Endothelial cell (in vitro differentiated cells): ENCODE measurements at places on chromosomes 4 and X. TPM values are rescaled to one million over a fixed set of nuclear protein-coding genes. Genes with fewer than 3 reads are reported as not detected.

The POU4F2 gene
- total RNA-seq, result 0.59 TPM

The ZAR1 gene
- total RNA-seq, result not detected

The DAPP1 gene
- total RNA-seq, result not detected

The PABPC1L2A gene
- total RNA-seq, result 3.8 TPM

The GABRG1 gene
- total RNA-seq, result not detected

The CDS1 gene
- total RNA-seq, result 2.0 TPM

The MAGEA2 gene
- 3.5 TPM for total RNA-seq

The GRID2 gene
- 11.6 TPM for total RNA-seq

The CENPVL2 gene
- total RNA-seq, result not detected

The KLKB1 gene
- 0.46 TPM for total RNA-seq

The SPANXB1 gene
- not detected for total RNA-seq

DNA sequence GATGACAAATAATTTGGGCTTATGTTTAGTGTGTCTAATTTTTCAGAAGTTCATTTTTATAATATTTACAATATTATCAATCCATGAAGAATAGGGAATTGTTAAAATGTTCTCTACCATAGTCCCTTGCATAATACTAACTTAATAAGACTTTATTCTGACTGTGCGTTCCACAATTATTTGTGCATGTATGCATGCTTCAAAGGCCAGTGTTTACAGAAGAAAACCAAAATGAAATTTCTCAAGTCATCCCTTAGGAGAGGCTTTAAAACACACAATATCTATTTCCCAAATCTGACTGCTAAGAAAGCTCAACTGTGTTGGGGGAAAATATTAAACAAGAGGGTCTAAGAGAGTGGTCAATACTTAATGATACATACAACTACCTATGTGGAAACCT lies 226.3 kb upstream of the ANKRD50 start:
- DNase-seq, result no peak

GRCh38 chr4:172124656-172125308 lies 311.6 kb downstream of the GALNTL6 start:
- DNase-seq, result no peak

GRCh38 chr4:169312690-169313422 lies 42.1 kb upstream of the SH3RF1 start:
- DNase-seq, result no peak

- no peak for DNase-seq
Observed at GRCh38 chr4:6447672-6448171, 24.7 kb downstream of the PPP2R2C start.

DNA sequence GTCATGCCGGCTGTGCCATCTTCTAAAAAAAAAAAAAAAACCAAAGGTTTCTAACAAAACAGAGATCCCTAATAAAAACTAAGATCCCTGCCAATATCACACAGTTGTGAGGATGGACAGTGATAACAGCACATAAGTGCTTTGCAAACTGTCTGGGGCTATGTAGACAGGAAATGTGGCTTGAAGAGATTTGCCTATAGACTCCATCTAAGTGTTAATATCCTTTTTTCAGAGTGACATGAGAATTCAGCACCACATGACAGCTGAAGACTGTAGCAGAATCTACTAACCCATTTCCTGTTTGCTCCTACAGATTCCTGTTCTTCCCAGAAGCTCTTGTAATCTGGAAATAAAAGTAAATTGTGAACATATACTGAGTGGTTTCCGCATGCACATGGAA lies 215.4 kb downstream of the KDR start:
- DNase-seq, result no peak

DNA sequence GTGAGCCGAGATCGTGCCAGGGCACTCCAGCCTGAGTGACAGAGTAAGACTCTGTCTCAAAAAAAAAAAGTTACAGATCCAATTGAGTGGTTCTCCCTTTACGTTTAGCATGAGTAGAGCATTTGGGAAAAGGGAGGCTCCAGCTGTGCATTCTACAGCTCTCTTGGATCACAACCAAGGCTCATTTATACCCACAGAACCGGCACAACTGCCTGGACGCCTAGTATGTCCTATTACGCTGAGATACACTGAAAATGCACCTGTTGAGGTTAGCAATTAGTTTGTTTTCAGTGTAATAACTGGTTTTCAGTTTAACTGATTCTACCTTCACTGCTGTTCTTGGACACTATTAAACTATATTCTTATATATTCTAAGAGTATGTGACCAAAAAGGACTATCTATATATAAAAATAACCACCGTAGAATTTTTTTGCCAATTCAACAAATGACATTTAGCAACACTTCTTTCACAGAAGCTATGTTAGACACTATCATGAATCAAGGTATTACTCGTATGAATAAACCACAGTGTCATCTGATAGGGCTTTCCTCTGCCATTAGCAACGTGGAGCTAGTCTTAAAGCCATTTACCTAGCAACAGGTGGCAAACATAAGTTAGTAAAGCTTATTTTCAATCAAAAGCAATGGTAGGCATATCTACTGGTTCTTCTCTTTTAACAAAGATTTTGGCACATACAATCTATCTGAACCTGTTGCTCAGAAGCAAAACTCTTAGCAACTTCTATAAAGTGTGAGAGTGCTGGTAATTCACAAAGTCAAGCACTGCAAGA lies 3.6 kb downstream of the OTUD4 start:
- no peak for DNase-seq

DNA sequence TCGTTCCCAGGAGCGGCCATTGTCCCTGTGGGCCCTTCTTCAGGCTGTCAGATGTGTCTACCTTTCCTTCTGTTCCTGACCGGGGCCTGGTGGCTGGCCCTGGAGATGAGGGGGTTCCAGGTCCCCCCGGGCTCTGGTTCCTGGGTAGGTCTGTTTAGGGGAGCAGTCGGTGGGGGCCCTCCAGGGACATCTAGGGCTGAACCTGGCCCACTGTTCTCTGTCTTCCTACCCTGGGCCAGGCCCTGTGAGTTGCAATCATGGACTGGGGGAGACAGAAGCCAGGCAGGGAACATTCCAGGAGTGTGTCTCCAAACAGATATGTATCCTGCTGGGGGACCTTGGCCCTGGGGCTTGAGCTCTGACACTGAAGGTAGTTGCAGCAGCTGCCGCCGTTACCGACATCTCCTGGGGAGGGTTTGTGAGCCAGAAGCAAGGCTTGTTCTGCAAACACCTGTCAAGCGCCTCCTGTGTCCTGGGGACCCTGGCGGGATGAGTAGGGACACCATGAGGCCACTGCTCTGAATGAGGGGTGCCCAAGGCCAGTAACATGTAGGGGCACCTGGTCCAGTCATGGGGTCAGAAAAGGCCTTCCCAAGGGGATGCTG lies 49.5 kb upstream of the ADRA2C start:
- DNase-seq, result no peak

DNA sequence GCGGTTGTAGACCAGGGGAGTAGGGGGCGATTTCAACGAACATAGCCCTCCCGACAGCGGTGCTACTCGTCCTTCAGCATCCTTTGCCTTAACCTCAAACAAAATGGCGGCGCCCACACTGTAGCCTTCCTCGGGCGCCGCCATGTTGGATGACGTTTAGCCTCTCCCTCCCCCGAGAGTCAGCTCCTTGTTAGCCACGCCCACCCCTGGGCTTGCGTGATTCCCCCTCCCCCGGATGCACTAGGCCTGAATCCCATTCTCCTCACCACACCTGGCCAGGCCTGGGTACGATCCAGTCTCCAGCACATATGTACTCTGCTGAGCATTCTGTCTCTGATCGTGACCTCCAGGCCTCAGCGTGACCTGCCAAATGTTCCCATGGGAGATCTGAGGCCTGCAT lies 49.0 kb upstream of the ZNF157 start:
- peak; percentile 61 for DNase-seq

DNA sequence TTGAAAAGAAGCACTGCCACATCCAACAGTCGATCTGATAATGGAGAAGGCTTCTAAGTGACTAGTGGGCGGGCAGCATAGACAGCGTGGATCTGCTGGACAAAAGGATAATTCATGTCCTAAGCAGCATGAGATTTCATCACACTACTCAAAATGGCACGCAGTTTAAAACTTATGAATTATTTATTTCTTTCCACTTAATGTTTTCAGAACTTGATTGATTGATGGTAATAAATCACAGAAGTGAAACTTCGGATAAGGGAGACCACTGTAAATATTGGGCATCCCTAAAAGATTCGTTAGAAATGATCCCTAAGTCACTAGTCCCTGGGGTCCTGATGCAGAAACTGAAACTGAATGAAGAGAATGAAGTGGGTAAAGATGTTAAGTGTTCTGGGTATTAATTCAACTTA lies 93.0 kb upstream of the ANK2 start:
- no peak for DNase-seq

GRCh38 chrX:40097141-40097503 lies 636 bp downstream of the BCOR start:
- DNase-seq, result peak; percentile 31

GRCh38 chr4:63049726-63050125 lies 1359.5 kb downstream of the TECRL start:
- no peak for DNase-seq

DNA sequence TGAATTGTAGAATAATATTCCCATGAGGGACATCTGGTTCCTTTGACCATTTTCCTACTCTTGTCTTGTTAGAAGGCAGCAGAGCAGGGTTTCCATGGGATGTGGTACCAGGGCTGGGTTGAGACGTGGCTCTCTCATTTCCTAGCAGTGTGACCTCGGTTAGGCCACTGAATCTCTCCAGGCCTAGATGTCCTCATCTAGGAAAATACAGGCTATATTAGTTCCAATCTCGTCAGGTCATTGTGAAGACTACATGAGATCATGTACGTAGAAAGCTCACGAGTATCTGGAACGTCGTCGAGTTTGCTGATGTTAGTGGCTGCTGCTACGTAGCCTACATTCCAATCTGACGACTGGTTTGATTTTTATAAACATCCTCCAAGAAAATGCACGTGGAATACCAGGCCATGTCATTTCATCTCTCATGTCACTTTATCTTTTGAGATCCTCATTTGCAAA lies 278.2 kb upstream of the GATB start:
- DNase-seq, result no peak

DNA sequence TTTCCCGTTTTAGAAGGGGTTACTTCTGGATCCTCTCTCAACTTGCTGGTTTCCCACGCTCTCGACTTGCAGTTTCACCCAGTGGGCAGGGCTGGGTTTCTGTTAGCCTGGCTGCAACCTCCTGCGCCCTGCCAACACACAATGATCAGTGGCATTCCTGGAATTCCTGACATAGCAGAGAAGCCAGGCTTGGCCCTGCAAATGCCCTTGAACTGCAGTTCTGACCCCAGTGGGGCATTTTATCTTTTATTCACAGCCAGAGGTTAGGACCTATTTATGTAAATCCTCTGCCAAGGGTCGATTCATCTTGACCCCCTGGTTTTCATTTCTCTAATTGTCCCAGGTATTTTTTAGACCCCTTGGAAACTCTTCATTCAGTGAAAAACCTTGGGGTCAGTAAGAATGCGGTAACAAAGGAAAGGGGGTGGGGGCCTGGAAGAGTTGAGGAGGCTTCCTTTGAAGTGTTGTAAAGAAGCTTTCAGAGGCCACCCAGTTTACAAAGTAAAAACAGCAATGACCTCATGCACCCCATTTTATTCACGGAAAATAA lies 217.6 kb downstream of the ZNF674 start:
- DNase-seq, result peak; percentile 27

- no peak for DNase-seq
Observed at GRCh38 chr4:4383085-4383484, 3.8 kb upstream of the NSG1 start.

GRCh38 chrX:134936542-134936941 lies 54.2 kb upstream of the SMIM10 start:
- DNase-seq, result no peak

- no peak for DNase-seq
Observed at GRCh38 chr4:72743078-72743477, 174.1 kb upstream of the ADAMTS3 start.

GRCh38 chr4:10345381-10345784 lies 111.8 kb downstream of the ZNF518B start:
- no peak for DNase-seq

DNA sequence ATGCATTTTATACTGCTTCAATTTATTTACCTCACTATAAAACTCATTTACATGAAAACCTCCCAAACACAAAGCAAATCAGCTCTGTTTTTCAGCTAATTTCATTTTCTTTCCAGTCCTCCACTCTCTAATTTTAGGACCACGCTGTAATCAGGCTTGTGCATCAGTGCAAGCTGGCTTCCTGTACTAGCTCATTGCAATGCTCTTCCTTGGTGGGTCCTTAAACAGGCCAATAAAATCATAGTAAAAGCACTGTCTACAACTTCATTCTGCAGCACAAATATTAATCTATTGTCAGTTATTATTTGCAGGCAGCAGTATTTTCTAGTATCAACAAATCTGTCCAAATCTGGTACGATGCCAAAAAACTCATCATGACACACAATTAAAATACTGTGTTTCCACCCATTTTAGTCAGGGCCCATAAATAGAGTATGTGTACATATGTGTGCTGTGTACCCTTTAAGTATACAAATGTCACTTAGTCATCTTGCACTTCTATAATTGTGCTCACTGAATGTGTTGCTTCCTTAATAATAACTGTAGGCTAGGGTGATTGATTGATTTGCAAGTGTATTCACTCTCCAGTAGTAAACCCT lies 178.2 kb upstream of the HCCS start:
- no peak for DNase-seq

DNA sequence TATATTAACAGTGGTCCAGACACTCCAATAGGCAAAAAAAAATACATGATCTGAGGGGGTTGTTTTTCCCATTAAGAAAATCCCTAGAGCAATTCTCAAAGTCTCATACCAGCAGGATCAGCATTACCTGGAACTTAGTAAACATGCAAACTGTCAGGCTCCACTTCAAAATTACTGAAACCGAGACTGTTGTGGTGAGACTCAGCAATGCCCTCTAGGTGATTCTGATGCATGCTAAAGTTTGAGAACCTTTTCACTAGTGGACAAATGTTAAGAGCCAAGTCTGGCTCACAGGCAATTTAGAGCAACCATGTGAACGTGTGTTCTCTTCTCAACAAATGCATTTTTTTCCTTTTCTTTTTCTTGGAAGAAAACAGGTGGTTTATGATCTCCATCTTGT lies 30.2 kb downstream of the NEK1 start:
- no peak for DNase-seq

GRCh38 chrX:74423289-74423998 lies 2.2 kb downstream of the SLC16A2 start:
- DNase-seq, result no peak

DNA sequence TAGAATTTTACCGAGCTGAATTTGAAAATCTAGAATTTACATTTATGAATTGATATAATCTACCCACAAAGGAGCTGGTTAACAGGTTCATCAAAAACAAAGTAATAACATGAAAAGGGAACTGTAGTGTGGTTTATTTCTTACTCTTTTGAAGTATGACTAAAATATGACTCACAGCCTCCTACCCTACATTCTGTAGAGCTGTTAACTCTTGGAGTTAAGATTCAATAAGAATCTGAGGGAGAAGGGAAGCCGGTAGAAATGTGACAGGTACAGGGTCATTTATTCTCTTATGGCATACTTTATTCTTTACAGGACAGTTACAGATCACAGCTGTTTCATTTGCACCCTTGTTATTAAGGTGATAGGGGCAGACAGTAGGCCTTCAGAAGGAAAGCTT lies 132.2 kb upstream of the FAM47B start:
- DNase-seq, result no peak

GRCh38 chr4:41832961-41833360 lies 84.4 kb upstream of the PHOX2B start:
- DNase-seq, result peak; percentile 5
